ENCODE measurements at places on chromosomes 6 and 20.

DNA sequence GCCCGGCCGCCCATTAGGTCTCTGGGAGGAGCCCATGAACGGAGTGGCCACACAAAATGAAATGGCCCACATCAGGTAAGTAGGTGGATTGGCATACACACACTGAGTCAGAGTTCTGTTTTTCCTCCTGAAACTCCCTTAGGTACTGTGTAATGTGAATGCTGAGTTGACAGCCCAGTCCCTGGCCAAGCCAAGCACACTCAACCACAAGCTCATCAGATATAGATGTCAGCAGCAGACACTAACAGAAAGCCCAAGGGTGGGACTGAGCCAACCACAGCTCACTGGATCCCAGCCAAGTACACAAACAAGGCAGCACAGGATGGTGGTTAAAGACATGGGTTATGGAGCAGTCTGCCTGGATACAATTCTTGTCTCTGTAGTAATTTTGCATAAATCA lies 403.4 kb downstream of the GJA1 start:
- DNase-seq: no peak

DNA sequence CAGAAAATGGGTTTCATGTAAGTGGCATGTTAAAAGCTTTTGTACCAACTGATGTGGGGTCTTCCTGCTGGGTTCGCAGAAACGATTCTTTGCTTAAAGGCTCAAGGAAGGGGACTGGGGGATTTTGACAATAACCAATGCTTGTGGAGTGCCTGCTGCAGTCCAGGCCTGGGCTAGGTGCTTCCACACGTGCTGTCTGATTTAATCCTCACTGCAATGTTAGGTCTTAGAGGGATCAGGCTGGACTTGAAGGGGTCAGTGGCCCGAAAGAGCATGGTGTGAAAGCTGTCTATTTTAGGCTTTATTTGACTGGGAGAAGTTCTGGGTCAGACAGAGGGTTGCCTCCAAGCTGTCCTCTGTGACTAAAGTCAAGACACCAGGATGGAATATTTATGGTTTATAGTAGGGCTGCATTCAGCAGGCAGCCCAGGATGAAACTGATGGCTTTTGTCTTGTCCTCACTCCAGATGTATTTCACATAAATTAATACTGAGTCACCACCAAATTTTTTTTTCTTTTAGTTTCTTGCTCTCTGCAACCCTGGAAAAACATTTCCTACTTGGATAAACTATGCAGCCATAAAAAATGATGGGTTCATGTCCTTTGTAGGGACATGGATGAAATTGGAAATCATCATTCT lies 219.1 kb downstream of the ZMYND8 start:
- DNase-seq: no peak

DNA sequence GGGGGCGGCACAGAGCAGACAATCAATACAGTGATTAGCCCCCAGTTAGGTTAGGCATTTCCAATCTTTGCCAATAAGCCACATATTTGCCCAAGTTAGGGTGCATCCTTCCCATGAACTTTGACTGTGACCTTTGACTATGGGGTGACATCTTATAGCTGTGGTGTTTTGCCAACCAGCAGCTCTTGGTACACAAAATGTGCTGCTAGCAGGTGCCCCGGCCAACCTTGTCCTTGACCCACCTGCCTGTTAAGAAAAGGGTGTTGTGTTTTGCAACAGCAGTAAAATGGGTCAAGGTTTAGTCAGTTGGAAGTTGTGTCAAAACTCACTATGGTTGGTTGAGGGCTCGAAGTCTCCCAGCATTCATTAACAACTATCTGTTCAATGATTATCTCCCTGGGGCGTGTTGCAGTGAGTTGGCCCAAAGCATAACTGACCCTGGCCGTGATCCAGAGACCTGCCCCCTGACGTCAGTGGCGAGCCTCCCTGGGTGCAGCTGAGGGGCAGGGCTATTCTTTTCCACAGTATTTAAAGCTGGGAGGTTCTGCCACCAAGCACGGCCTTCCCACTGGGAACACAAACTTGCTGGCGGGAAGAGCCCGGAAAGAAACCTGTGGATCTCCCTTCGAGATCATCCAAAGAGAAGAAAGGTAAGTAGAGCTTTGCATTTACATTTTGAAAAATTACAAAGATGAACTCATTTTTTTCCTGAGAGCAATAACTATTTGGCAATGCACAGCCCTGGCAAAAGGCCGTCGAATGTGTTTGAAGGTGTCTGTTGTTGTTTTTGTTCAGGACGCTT lies at the start of gene PCK1:
Gene PCK1 (plus strand): TSS at position 557 of the 802 bp plus-strand sequence. CDS start 302 bp downstream, outside the sequence.
- DNase-seq: no peak

GRCh38 chr6:142913036-142913510 lies 31.9 kb downstream of the HIVEP2 start:
- DNase-seq: peak; percentile 52

GRCh38 chr6:141467041-141467440 lies 665.7 kb upstream of the GJE1 start:
- no peak for DNase-seq
